ENCODE measurements at places on chromosomes 4 and X. TPM values are rescaled to one million over a fixed set of nuclear protein-coding genes. Genes with fewer than 3 reads are reported as not detected.

The CLCN4 gene
- 0.02 TPM for total RNA-seq

DNA sequence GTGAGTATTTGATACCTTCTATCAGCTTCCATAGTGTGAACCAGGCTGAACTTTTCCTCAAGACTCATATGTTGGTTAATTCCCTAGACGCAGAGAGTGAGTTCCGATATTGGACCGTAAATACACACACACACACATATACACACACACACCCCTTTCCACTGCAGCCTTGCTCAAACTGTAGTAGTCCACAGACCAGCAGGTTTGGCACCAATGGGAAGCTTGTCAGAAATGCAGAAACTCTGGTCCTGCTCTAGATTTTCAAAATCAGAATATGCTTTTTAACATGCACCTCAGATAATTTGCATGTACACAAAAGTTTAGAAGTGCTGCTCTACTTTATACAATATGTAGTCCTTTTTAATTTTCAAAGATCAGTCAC, 27.6 kb upstream of the ZNF280C start:
- H3K27ac ChIP-seq = no peak overlapping the region
- peaks cover 29% of the 10 kb centered on the region for H3K27me3 ChIP-seq
- no peak for DNase-seq
- no peaks in the 10 kb centered on the region for H3K36me3 ChIP-seq
- no peak overlapping the region for H3K4me3 ChIP-seq

GRCh38 chrX:134658002-134658759, at the start of gene PLAC1:
PLAC1 (minus strand) TSS chrX:134658471; CDS start chrX:134566682, 91,789 bp downstream.
- DNase-seq = peak; percentile 4
- peak within 1 kb of the TSS; percentile 15 for H3K4me3 ChIP-seq
- no peaks in the 10 kb centered on the region for H3K36me3 ChIP-seq
- peaks cover 24% of the 10 kb centered on the region for H3K4me1 ChIP-seq

- no peak for DNase-seq
- no peaks in the 10 kb centered on the region for H3K27me3 ChIP-seq
- H3K4me3 ChIP-seq = no peak overlapping the region
- H3K4me1 ChIP-seq = no peaks in the 10 kb centered on the region
- no peak overlapping the region for H3K27ac ChIP-seq
Measured at GRCh38 chr4:57462843-57463242, 352.7 kb upstream of the IGFBP7 start.

GRCh38 chrX:15694941-15695451, 30.4 kb upstream of the CLTRN start:
- no peak for DNase-seq
- no peak overlapping the region for H3K27ac ChIP-seq
- H3K27me3 ChIP-seq = no peaks in the 10 kb centered on the region
- peaks cover 4% of the 10 kb centered on the region for H3K36me3 ChIP-seq
- no peaks in the 10 kb centered on the region for H3K4me1 ChIP-seq

GRCh38 chr4:141636082-141636770, at the start of gene IL15:
IL15 (plus strand) TSS chr4:141636583; CDS start chr4:141719465, 82,882 bp downstream.
- H3K27me3 ChIP-seq = peaks cover 10% of the 10 kb centered on the region
- H3K4me3 ChIP-seq = peak within 1 kb of the TSS; percentile 93
- H3K4me1 ChIP-seq = peaks cover 6% of the 10 kb centered on the region
- H3K27ac ChIP-seq = peak within 1 kb of the TSS; percentile 85
- H3K36me3 ChIP-seq = peaks cover 5% of the 10 kb centered on the region

The SRPX gene
- total RNA-seq = not detected

DNA sequence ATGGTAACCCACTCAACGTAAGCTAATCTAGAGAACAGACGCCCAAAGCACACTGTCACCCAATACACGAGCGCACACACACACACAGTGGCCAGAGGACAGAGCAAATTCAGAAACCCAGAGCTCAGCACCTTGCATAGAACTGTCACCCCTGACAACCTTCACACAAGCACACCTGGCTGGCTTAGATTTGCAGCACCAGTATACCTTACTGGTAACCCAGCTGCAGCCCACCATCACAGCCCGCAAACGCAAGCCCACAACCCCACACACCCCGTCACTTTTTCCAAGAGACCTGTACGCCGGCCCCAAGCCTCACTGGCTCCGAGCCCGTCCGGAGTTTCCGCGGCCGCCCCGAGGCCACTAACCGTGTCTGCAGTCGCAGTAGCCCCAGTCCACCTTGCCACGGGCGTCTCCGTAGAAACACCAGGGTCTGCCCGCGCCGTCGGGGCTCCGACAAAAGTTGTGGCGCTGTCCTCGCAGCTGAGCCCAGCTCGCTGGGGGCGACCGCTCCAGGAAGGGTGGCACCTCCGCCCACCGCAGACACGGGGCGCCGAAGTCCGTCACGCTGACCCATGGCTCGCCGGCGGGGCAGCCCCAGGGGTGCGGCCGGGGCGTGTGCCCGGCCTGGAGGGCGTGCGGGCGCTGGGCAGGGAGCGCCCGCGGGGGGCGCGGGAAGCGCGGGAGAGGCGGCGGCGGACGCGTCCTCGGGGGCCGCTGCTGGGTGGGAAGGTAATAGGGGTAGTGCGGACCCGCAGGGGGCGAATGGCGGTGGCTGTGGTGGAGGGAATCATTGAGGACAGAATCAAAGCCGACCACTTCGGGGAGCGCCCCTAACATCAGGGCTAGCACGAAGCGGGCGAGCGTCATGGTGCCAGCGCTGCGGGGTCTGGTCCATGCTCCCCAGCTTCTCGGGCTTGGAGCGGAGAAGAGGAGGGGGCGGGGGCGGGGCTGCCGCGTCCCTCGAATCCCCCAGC, 664 bp downstream of the PRSS12 start:
- no peak overlapping the region for H3K27ac ChIP-seq
- no peaks in the 10 kb centered on the region for H3K36me3 ChIP-seq
- H3K4me1 ChIP-seq = peaks cover 13% of the 10 kb centered on the region
- H3K27me3 ChIP-seq = peaks cover 74% of the 10 kb centered on the region
- peak overlapping the region; percentile 84 for H3K4me3 ChIP-seq

DNA sequence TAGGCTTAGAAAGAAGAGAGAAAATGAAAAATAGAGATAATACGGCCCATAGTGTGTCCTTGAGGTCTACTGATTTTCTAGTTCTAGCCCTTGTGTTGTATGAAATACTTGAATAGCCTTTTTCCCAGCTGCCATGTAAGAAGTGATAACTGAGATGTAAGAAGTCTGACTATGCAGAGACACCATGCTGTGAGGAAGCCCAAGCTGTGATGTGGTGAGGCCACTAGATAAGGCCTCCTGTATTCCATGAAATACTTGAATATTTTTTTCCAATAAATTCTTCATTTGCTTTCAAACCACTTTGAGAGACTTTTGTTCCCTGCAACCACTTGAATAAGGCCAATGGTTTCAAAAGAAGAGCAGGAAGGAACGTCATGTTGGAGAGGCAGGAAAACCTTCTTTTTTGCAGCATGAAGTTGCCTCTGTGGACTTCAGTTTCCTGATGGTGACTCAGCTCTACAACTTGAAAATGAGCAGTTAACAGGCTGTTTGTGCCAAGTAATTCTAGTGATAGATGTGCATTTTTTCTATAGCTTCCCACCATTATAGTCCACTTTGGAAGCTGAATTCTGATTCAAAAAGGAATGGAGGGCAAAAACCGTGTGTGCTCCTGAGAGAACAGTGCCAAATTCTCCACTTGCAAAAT, 25.5 kb upstream of the FAM9C start:
- H3K27me3 ChIP-seq = peaks cover 37% of the 10 kb centered on the region
- H3K4me3 ChIP-seq = no peak overlapping the region
- peaks cover 30% of the 10 kb centered on the region for H3K4me1 ChIP-seq
- no peak overlapping the region for H3K27ac ChIP-seq
- peaks cover 11% of the 10 kb centered on the region for H3K36me3 ChIP-seq

- no peak overlapping the region for H3K27ac ChIP-seq
- H3K4me1 ChIP-seq = no peaks in the 10 kb centered on the region
- DNase-seq = no peak
Measured at GRCh38 chr4:100989401-100989800, 357.9 kb downstream of the PPP3CA start.

DNA sequence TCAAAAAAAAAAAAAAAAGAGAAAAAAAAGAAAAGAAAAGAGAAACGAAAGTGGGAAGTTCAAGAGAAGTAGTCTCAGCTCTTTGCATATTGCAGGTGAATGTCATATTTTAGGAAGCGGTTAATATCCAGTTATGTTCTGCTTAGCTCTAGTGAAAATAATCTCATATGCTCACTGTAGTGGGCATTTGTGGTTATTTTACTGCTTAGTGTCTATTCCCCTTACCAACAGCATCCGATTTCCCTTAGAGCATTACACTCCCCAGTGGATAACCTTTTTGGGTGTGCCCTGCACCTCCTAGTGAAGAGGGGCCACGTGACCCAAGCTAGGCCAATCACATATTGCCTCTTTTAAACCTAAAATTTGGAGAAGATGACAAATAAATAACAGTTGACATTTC, 111.2 kb upstream of the ZNF827 start:
- peaks cover 1% of the 10 kb centered on the region for H3K36me3 ChIP-seq
- H3K4me1 ChIP-seq = no peaks in the 10 kb centered on the region
- no peak overlapping the region for H3K4me3 ChIP-seq
- DNase-seq = no peak
- H3K27me3 ChIP-seq = peaks cover 38% of the 10 kb centered on the region

The TMEM154 gene
- total RNA-seq = 22.0 TPM

- DNase-seq = no peak
- peaks cover 17% of the 10 kb centered on the region for H3K27me3 ChIP-seq
- H3K27ac ChIP-seq = no peak overlapping the region
- H3K4me3 ChIP-seq = no peak overlapping the region
Measured at GRCh38 chr4:74156521-74156920, 1.4 kb upstream of the MTHFD2L start.

DNA sequence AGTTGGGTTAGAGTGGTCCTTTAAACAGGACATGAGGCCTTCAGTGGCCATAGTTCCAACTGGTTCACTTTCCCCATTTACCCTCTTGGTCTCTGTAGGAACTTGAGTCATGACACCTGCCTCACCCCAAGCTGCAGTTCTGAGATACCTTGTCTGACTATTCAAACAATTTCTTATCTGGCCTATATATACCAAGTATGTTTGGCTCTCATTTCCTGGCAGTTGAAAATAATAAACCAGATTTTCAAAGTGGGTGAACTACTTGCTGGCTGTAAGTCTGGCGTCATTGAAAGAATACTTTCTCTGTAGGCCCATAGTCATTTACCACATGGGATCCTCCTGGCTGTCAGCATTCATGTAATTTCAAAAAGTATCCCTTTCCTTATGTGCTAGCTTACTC, 228.8 kb downstream of the SHROOM3 start:
- peaks cover 14% of the 10 kb centered on the region for H3K27me3 ChIP-seq
- H3K27ac ChIP-seq = no peak overlapping the region
- peaks cover 7% of the 10 kb centered on the region for H3K4me1 ChIP-seq
- H3K36me3 ChIP-seq = no peaks in the 10 kb centered on the region
- no peak overlapping the region for H3K4me3 ChIP-seq

The LGI2 gene
- total RNA-seq = not detected

DNA sequence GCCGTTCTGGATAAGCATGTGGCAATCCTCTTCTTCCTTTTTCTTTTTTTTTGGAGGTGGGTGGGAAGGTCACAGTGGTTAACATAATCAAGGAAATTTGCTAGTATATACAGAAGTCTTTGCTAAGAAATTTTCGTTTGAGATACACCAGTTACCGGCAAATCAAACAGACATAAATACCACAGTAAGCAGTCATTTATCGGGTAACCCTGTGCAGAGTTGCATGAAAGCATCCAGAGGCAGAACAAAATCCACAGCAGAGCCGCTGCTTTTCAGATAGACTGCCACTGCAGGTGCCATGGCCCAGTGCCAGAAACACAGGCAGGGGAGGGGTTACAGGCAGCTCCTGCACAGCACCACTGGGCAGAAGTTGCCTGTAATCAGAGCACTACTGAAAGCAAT, 179.1 kb upstream of the MAB21L2 start:
- no peak overlapping the region for H3K4me3 ChIP-seq
- H3K27ac ChIP-seq = no peak overlapping the region
- H3K4me1 ChIP-seq = no peaks in the 10 kb centered on the region
- H3K27me3 ChIP-seq = no peaks in the 10 kb centered on the region
- peaks cover 19% of the 10 kb centered on the region for H3K36me3 ChIP-seq

GRCh38 chr4:40489961-40490360, 139.7 kb downstream of the RBM47 start:
- peaks cover 6% of the 10 kb centered on the region for H3K27me3 ChIP-seq
- H3K36me3 ChIP-seq = no peaks in the 10 kb centered on the region
- DNase-seq = no peak
- no peak overlapping the region for H3K4me3 ChIP-seq

DNA sequence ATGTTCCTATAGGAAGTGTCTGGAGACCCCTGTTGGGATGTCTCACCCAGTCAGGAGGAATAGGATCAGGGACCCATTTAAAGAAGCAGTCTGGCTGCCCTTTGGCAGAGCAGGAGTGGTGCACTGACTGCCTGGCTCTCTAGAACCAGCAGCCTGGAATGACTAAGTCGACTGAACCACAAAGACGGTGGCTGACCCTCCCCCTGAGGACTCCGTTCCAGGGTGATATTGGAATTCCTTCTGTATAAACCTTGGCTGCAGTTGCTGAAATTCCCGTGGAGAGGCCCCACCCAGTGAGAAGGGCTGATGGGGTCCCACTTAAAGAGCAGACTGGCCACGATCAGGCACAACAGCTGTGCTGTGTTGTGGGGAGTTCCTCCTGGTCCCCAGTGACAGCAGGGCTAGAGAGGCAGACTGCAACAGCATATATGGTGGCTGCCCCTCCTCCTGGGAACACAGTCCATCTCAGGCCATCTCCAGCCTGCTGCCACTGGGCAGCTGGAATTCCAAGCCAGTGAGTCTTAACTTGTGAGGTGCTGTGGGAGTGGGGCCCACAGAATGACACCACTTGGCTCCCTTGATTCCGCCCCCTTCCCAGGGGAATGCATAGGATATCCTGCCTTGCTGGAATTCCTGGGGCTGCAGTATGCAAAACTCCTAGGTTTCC, 41.8 kb upstream of the RLIM start:
- no peaks in the 10 kb centered on the region for H3K4me1 ChIP-seq
- no peak for DNase-seq
- H3K27ac ChIP-seq = no peak overlapping the region
- H3K4me3 ChIP-seq = no peak overlapping the region
- peaks cover 36% of the 10 kb centered on the region for H3K27me3 ChIP-seq
- no peaks in the 10 kb centered on the region for H3K36me3 ChIP-seq

The PRRG3 gene
- total RNA-seq = not detected

DNA sequence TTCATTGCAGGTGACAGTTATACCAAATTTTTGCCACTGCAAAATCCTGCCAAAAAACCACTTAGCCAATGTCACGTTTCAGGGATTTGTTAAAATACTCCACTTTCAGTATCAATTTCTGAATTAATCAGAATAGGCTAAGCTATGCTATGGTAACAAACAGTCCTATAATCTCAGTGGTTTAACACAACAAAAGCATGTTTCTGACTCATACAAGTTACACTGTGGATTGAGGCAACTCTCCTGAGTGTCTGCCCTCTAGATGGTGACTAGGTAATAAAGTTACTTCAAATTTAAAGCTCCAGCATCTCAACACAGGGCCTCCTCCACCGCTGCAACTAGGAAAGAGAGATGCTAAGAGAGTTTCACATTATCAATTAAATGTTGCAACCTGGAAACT, 23.0 kb upstream of the RADX start:
- H3K36me3 ChIP-seq = no peaks in the 10 kb centered on the region
- peak overlapping the region; percentile 65 for H3K27ac ChIP-seq
- peaks cover 10% of the 10 kb centered on the region for H3K4me1 ChIP-seq
- H3K4me3 ChIP-seq = peak overlapping the region; percentile 49
- DNase-seq = no peak
- peaks cover 50% of the 10 kb centered on the region for H3K27me3 ChIP-seq
